ENCODE measurements at places on chromosomes 2 and 18.

DNA sequence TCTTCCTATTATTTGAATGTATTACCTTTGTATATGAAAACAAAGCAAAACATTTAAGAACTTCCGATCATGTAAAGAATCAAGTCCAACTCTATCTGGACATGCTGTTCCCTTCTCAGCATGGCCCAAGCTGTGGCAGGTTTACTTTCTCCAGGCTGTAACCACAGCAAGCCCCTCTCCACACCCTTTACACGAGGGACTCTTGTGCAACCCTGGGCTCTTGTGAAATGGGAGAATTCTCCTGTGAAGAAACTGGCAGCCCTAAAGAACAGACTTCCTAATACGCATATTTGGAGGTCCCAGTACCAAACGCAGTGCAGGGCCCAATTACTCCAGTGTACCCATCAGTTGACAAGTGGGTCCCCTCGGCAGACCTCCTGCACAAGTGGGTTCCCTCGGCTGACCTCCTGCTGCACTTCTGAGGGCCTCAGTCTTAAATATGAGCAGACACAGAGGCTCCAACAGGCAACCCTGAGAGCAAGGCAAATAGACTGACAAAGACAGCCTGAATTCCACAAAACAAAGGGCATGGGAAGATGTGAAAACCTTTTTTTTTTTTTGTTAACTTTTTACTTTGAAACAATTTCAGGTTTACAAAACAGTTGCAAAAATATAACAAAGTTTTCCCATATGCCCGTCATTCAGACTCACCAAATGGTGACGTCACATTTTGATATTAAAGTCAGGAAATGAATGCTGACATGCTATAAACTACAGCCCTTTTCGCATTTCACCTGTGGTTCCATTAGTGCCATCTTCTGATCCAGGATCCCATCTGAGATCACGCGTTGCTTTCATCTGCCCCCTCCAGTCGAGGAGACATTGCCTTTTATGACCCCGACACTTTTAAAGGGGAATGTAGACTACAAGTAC lies 78.2 kb downstream of the FBXO15 start:
- DNase-seq = no peak

- DNase-seq = no peak
Observed at GRCh38 chr2:159078443-159078842, 110.0 kb downstream of the TANC1 start.

DNA sequence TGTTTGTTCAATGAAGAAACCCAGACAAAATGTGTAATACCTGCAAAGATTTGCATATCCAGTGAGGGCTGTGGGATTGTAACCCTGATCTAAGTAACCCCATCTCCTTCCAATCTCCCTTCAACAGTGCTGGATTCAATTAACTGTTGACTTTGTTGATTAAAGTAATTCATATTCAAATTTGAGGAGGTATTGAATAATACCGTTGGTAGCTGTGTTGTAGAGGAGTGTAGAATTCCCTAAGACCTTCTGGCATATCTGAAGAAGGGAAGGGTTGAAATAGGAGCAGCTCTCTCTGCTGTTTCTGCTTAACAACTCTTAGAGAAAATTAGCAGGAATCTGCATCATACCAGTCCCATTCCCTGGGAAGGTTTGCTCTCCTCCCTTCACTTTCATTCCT lies 28.2 kb downstream of the MAIP1 start:
- DNase-seq = no peak

- DNase-seq = no peak
Observed at GRCh38 chr18:47679864-47680263, 250.6 kb downstream of the SMAD2 start.

DNA sequence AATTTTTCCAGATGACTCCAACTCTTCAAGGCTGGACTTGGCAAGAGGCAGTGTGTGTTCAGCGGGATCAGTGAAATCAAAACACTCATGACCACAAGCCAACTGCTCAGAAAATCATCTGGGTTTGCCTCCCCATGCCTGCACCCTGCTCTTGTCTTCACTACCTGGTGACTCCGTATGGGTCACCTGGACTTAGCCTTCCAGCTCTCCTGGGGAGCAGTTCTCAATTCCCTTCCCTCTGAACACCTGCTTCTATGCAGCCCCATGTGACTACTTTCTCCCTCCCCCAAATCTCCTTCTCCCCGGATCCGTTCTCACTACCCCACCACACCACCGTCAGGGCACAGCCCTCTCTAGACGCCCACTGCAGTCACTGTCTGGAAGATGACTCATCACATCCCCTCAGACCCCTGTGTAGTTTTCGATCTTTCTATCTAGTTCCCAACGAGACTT lies 130.2 kb upstream of the ID2 start:
- DNase-seq = no peak

GRCh38 chr2:219851801-219852481 lies 224.5 kb downstream of the SLC4A3 start:
- no peak for DNase-seq

DNA sequence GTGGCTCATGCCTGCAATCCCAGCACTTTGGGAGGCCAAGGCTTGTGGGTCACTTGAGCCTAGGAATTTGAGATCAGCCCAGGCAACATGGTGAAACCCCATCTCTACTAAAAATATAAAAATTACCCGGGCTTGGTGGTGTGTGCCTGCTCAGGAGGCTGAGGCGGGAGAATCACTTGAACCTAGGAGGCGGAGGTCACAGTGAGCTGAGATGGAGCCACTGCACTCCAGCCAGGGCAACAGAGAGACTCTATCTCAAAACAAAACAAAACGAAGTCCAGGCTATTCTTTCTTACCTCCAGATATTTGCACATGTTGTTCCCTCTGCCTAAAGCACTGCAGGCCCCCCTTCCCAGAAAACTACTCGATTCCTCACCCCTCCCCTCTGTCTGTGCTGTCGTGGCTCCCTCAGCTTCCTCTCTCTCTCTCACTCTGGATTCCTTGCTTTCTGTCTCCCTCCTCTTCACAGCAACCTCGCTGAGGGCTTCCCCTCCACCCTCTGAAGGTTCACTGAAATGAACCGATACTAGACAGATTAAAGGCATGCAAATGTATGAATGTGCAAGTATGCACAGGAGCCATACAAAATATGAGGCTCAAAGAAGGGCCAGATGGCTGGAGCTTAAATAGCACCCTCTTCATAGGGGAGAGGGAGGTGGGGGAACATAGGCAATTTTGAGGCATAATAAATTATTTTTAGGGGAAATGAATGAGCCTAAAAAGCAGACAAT lies 18.5 kb downstream of the TMEM177 start:
- no peak for DNase-seq

GRCh38 chr2:57614988-57615387 lies 431.6 kb upstream of the VRK2 start:
- DNase-seq = no peak

DNA sequence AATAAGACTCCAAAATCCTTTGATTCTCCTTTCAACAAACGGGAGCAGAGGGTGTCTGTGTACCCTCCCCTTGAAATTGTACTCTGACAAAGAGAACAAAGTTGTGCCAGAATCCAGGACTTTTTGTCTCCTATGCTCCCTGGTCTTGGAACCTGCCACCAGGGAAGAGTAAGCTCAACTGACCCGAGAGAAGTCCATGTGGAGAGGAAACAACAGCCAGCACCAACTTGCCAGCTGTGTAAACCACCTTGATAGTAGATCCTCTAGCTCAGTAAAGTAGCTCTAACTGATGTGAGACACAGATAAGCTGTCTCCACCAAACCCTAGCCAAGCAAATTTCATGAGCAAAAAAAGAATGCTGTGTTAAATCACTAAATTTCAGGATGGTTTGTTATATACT lies 46.9 kb downstream of the LNPK start:
- no peak for DNase-seq

GRCh38 chr2:43328832-43329231 lies 102.4 kb upstream of the ZFP36L2 start:
- no peak for DNase-seq

All from COLO829 (cell line).